ENCODE measurements at places on chromosomes 12 and 14.

- no peak for DNase-seq
Measured at GRCh38 chr12:87820524-87821202, 208.5 kb downstream of the C12orf50 start.

DNA sequence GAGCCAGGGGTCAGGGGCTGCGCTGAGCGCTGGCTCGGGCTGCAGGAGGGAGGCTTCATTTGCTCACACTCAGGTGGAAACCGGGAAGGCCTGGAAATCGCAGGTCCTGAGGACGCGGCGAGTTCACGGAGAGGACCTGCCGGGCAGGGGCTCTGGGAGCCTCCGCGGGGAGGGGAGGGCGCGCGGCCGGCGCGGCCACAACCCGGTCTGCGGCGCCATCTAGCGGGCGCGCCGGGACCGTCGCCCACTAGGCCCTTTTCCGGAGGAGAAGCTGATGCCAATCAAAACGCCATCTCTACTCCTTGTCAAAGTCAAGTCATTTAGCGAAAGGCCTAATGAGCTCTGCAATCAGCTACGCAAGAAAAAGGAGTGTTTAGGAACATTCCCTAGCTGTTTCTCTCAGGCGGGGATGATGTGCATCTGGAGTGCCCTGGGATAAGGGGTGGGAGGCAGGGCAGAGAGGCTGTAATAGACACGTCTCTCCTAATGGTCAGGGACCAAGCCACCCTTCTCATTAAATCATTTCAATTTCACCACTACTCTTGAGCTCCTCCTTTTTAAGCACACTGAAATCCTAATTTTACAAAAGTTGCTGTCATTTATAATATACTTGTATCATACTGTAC is 885.8 kb upstream of the TMEM132C start:
- DNase-seq, result peak; percentile 62

DNA sequence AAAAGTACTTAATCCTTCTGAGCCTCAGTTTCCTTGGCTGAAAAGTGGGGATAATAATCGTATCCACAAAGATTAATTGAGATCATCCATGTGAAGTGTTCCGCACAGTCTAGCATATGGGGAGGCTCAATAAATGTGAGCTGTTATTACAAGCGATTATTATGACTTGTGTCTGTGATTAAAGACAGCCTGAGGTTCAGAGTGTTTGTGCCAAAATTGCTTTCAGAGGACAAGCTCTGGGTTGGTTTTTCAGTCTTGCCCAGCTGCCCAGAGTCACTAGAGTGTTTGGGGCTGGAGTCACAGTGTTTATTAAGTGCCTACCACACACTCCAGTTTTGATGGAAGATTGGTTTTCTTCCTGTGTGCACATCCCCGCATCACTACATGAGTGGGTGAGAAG is 53.5 kb downstream of the NTF3 start:
- no peak for DNase-seq

GRCh38 chr14:89956661-89957009 is 908 bp downstream of the TDP1 start:
- no peak for DNase-seq

GRCh38 chr12:112978163-112979040 is at the start of gene OAS2:
Gene OAS2, plus strand, starts transcription at chr12:112978519. Its CDS starts 90 bp downstream, at chr12:112978609.
- peak; percentile 77 for DNase-seq

DNA sequence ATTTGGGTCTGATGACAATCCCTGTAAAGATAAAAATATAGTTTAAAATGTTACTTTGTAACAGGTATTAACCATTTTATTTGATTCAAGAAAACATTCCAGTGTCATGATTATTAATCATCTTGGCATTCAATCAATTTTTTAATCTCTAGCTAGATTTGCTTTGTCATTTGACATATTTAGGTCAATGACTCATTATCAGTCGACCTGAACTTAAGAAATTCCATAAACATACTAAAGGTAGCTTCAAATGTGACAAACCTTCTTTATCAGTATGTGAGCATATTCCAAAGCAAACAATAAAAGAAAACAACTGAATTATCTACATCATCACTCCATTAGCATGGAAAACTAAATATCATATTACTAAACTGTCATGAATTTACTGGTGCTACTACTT is 50.8 kb upstream of the CDKL1 start:
- DNase-seq, result no peak

GRCh38 chr12:124148481-124149273 is 146.2 kb upstream of the RFLNA start:
- DNase-seq, result no peak

- DNase-seq, result no peak
Measured at GRCh38 chr14:96590190-96590864, 88.1 kb downstream of the PAPOLA start.

- no peak for DNase-seq
Measured at GRCh38 chr14:58762629-58763028, 124.9 kb downstream of the DACT1 start.

DNA sequence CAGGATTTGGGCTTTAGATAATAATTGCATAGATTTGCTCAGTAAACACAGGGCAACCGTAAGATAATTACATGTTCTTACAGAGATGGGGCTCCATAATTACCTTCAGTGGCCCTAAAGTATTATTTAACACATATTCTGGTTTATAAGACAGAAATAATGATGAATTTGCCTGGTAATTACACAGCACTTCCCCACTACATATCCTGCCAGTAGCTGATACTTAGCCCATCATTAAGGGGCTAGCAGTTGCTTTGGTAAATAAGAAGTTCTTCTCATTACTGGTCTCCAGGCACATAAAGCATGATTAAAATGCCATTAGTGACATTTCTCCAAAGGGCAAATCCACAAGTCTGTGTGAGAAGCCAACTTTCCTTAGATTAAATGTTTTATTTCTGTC is 158.7 kb downstream of the NUAK1 start:
- no peak for DNase-seq

DNA sequence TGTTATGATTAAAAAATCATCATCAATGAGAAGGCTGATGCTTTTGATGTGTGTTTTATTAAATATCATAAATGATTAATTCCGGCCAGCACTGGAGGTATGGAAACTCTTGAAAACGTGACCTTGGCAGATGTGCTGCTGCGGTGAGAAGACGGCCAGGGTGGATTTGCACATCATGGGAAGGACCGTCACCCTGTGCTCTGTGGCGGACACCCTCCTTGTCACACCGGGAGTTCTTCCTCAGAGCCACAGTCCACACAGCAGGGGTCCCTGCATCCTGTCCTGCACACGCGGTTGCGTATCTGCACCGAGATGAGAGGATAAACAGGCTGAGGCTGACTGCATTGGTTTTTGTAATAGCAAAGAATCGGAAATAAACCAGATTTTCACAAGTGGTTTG is 33.5 kb downstream of the FZD10 start:
- no peak for DNase-seq

DNA sequence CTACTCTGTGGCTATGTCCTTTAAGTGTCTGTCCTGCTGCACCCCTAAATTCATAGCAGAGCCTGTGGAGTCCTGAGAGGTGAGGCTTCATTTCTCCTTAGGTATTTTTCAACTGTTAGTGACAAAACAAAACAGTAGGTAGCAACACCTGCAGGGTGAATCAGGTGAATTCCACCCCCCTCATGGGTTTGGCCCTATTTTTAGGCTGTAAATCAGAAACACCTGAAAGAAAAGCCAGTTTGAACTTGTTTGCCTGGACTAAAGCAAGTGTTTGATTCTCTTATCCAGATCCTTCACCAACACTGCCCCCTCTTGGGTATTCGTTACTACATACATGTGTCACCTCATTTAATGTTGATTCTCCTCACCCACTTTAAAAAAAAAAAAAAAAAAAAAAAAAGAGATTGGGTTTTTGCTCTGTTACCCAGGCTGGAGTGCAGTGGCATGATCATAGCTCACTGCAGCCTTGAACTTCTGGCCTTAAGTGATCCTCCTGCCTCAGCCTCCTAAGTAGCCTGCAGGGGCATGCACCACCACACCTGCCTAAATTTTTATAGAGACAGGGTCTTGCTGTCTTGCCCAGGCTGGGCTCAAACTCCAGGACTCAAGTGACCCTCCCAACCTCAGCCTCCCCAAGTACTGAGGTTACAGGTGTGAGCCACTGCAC is 10.3 kb downstream of the TBPL2 start:
- peak; percentile 68 for DNase-seq

GRCh38 chr12:66693901-66694513 is 15.1 kb upstream of the GRIP1 start:
- peak; percentile 79 for DNase-seq

- DNase-seq, result no peak
Measured at GRCh38 chr14:86221000-86221399, 691.1 kb downstream of the FLRT2 start.

- no peak for DNase-seq
Measured at GRCh38 chr12:89351489-89352241, 636 bp downstream of the DUSP6 start.

- DNase-seq, result peak; percentile 34
Measured at GRCh38 chr12:21613931-21614330, 9.3 kb upstream of the GYS2 start.

- no peak for DNase-seq
Measured at GRCh38 chr12:128761379-128761790, 62.4 kb downstream of the SLC15A4 start.

GRCh38 chr14:73746520-73747378 is 32.6 kb upstream of the PNMA1 start:
- DNase-seq, result peak; percentile 75

- DNase-seq, result no peak
Measured at GRCh38 chr12:4303750-4304149, 17.3 kb upstream of the TIGAR start.

DNA sequence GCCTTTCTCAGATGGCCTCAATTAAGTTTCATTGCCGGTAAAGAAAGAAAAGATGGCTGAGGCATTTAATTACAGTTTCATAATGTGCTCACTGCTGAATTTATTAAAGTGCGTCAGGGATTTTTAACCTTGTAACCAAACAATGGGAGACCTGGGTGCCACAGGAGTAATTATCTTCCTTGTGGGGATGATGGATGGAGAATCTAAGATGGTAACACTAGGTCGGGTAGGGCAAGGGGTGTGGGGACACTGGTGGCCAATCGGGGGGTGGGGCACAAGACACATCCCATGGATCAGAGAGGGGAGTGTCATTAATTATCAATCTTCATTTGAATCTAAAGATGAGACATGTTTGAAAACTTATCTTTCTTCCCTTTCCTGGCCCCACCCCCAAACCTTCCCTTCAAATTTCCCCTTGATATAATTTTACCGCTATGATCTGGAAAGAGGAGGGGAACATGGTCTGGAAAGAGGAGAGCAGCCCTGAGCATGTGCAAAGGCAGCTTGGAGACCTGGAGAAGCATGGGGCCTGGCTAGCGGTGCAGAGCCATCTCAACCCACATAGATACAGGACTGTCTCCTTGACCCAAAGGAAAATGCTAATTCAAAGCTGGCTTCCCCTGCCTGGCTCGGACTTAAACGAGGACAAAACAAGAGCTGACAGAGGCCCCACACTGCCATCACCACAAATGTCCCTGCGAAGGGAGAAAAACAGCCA is 231.3 kb upstream of the NOS1 start:
- no peak for DNase-seq

DNA sequence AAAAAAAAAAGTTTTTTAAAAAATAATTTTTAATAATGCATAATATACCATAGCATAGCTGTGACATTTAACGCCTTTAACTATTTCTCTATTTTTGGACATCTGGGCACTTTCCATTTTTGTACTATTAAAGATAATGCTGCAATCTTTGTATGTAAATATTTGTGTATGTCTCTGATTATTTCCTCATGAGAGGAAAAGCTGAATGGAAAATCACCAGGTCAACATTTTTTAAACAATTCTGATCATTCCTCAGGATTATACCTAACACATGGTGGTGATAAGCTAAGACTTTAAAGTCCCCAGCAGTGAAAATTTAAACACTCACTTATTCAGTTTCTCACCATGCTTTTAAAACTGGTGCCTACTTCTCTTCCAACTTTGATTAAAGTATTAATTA is 31.3 kb upstream of the NR1H4 start:
- no peak for DNase-seq

DNA sequence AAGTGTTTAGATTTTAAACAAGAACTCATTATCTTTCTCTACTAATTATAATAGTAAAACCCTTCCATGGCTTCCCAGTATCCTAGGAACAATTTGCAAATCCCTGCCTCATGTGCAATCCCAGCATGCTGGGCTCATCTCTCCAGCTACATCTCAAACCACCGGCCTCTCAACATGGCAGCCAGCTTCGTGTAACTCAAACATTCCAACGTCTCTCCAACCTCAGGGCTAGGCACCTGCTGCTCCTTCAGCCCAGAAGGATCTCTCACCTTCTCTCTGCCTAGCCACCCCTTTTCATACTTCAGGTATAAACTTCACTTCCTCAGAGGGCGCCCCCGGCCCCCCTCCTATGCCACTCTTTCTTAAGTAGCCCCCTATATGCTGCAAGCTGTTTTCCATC is 7.2 kb downstream of the SART3 start:
- DNase-seq, result no peak

DNA sequence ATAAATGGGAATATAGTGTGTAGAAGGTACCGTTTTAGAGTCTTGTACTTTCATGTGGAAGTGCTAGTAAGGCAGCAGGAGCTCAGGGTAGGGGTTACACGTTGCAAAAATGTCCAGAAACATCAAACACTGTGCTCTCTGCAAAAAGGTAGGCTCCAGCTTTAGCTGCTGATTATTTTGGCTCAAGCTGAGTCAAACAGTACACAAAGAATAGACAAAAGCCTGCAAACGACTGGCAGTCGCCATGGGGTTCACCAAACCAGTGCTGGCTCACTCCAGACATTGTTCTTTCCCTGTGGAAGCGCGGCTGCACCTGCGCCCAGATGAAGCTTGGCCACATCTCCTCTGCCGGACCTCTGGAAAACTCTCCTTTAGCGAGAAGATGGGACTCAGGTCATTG is 45.3 kb upstream of the NAA30 start:
- no peak for DNase-seq

- no peak for DNase-seq
Measured at GRCh38 chr14:100822013-100822412, 3.9 kb upstream of the MEG3 start.

- no peak for DNase-seq
Measured at GRCh38 chr12:6612652-6613014, 5.5 kb upstream of the CHD4 start.

- no peak for DNase-seq
Measured at GRCh38 chr14:65210822-65211182, 108.5 kb upstream of the MAX start.

DNA sequence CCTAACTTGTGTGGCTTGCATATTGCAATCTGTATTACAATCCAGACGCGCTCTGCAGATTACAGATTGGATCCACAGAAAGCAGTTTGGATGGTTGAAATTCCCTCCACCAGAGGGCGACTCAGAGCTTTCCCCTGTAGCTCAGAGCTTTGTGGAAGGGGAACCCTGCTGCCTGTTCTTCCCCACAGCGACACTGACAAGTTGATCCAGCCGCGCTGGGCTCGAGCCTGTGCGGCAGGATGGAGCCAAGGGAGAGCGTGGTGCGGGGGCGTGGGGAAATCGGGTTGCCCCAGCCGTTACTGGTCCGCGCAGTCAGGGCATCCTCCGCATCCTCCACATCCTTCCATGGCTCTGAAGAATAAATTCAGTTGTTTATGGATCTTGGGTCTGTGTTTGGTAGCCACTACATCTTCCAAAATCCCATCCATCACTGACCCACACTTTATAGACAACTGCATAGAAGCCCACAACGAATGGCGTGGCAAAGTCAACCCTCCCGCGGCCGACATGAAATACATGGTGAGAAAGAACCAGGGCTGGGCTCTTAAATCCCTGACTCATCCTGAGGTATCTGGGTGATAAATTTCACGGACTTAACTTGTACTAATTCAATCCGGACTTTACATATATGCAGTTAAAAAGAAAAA is at the start of gene GLIPR1L1:
TSS of gene GLIPR1L1 (plus strand) at position 287 of the 647 bp plus-strand sequence. CDS start at position 346, 59 bp downstream.
- peak; percentile 93 for DNase-seq

Data from NB4 (cell line).